Suprapubic skin (tissue), 4 donors: ENCODE measurements at places on chromosomes 12 and 14.

DNA sequence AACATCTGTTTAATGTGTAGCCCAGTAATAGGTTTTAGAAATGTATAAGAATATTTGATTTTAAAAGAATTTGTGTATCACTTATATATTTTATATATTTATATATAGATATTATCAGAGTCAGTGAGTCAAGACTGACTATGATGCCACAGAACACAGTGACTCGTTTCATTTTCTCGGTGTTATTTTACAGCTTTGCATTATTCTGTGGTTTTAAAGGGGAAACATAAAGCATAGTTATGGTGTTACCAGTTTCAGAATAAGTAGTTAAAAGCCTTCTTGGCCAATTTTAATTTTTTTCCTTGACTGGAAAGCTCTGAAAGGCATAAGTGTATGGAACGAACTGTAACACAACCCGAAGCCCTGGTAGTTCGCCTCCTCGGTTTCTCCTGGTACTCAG is 91.0 kb downstream of the GRIP1 start:
- DNase-seq, result no peak

- DNase-seq, result no peak
These were observed 77.5 kb upstream of the CPSF6 start for GRCh38 chr12:69161829-69162228.

DNA sequence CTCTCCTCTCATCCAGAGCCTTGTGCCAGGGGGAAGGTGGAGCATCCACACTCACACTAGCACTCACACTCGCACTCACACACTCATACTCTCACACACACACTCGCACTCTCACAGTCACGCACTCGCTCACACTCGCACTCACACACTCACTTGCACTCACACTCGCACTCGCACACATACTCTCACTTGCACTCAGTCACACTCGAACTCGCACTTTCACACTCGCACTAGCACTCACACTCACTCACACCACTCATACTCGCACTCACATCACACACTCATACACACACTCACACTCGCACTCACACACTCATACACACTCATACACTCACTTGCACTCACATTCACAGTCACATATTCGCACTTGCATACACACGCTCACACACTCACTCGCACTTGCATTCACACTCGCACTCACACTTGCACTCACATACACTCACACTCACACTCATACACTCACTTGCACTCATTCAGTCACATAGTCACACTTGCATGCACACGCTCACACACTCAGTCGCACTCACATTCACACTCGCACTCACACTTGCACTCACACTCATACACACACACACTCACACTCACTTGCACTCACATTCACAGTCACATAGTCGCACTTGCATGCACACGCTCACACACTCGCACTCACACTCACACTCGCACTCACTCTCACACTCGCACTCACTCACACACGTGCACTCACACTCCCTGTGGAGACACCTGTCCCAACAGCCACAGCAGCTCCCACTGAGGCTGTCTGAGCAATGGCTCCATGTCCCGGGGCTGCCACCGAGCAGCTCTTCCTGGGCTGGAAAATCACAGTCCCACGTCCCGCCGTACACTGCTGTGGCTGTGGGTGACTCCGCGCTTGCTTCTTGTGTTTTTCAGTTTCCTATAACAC is 12.3 kb upstream of the RIMBP2 start:
- no peak for DNase-seq

- no peak for DNase-seq
These were observed 6.5 kb upstream of the HCFC2 start for GRCh38 chr12:104057771-104058197.

- DNase-seq, result no peak
These were observed 26.9 kb downstream of the GLIPR1L1 start for GRCh38 chr12:75361408-75361807.

- DNase-seq, result no peak
These were observed 1144.8 kb downstream of the AACS start for GRCh38 chr12:126210026-126210425.
